ENCODE measurements at places on chromosomes 1 and 21.
A peak's percentile ranks its signal among the peaks of the same experiment; 100 is the strongest.

GRCh38 chr1:66788231-66788939 is 12.7 kb downstream of the INSL5 start:
- DNase-seq: no peak

DNA sequence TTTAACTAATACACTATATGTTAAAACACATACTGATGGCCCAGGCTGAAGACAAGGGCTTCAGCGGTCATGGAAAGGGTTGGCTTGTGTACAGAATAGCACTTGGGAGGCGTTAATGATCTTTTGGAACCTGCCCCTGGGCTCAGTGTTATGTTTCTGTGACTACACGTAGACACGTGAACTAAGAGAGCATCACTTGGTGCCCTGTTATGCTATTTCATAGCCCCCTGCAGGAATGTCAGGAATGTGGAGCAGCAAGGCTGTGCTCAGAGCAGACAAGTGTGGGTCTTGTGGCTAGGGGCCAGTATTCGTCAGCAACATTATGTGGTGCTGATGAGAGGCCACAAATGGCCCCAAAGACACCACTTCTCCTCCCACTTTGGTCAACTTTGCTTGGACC is 132.4 kb downstream of the MAP3K21 start:
- peak; percentile 76 for DNase-seq

DNA sequence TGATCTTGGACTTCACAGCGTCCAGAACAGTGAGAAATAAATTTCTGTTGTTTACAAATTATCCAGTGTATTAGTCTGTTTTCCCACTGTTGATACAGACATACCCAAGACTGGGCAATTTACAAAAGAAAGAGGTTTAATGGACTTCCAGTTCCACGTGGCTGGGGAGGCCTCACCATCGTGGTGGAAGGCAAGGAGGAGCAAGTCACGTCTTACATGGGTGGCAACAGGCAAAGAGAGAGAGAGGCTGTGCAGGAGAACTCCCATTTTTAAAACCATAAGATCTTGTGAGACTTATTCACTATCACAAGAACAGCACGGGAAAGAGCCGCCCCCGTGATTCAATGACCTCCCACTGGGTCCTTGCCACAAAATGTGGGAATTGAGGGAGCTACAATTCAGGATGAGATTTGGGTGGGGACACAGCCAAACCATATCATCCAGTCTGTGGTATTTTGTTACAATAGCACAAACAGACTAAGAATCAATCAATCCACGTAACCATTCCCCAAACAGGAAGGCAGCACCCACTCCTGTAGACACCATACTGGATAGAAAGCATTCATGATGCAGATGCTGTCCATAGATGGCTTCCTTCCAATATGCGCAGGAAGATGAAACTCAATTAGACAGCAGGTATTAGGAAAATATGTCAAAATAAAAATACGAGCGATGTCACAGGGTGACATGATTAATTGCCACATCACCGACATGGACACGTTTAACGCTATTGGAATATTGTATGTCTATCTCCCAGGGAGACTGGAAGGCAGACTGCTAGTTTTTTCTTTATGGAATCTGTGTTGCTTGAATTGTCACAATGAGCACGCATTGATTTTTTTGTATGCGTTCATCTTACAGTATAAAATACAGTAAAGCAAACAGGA is 22.8 kb downstream of the ECE1 start:
- DNase-seq: no peak

DNA sequence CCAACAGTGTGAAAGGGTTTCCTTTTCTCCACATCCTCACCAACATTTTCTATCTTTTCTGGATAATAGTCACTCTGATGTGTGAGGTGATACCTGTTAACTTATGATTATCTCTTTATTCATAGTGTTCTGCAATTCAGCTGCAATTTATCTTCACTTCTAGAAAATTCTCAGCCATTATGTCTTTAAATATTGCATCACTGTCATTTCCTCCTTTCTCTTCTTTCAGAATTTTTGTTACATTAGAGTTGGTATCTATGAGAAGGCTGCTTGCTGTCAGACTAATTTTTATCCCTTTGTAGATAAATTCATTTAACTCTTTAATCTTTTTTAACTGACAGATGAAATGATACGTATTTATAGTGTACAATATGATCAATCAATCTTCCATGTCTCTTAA is 30.5 kb upstream of the ATF3 start:
- no peak for DNase-seq

DNA sequence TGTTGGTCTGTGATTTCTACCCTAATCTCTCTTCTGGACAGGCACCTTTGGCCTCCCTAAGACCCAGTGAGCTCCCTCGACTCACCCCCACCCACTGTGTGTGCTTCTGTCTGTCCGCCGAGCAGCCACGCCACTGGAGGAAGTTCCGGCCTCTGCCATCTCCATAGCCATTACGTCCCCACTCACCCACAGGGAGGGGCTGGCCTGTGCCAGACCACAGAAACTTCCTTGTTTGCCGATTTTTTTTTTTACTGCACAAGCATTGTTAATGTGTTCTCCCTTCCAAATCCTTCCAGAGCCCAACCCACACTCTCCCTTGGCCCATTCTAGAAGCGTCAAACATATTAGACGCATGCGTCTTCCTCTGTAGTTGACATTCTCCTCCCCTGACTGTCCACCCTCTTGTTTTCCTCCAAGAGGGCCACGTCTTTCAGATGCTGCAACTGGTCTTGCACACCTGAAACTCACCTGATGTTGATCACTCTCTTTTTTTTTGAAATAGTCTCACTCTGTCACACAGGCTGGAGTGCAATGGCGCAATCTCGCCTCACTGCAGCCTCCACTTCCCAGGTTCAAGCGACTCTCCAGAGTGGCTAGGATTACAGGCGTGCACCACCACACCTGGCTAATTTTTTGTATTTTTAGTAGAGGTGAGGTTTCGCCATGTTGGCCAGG is 72.3 kb downstream of the EVA1C start:
- DNase-seq: no peak

- no peak for DNase-seq
Observed at GRCh38 chr1:52477876-52478275, 73.5 kb downstream of the PRPF38A start.

GRCh38 chr1:234067581-234068337 is 163.3 kb downstream of the SLC35F3 start:
- no peak for DNase-seq

- DNase-seq: peak; percentile 29
Observed at GRCh38 chr1:246705368-246705767, 18.8 kb upstream of the SCCPDH start.

DNA sequence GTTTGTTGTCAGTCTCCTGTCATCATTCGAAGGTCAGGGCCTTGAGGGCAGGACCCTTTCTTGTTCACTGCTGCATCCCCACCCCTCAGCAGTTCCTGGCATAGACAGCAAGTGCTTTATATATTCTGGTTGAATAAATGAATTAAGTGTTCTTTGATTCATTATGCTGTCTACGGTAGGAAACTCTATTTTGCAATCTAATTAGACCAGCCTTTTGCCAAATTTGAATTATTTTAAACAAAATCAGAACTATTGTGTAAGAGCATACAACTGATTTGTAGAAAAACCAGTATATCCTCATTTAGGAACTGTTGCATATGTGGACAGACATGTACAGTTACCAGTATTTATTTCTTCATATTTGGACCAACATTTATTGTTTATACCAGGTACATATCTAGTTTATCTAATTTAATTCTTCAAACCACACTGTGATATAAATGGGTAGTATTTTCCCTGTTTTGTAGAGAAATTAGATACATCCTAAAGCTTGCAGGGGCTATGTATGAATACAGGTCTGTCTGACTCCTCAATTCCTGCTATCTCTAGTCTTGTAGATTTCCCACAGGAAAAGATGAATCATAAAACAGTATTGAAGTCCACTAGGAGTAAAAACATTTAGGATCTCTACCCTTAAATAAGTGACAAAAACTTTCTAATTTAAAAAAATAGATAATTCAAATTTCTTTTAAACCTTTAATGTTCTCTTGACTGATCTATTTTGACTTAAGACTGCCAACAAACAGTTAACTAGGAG is 10.4 kb downstream of the MGST3 start:
- DNase-seq: no peak

DNA sequence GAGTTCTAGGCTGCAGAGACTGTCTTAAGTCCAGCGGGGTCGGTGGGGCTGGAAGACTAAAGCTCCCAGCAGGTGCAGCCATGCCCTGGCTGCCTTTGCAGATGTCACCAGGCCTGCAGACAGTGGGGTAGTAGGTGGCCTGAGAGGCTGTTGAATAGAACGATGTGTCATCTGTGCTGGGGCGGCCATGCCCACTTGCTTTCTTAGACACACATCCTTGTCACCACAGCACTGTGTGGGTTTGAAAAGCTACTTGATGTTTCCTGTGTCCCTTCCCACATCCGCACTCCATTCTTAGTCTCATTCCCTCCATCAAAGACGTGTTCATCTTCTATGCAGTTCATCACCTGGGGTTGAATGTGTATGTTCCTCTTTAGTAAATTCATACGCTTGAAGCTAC is 184.5 kb upstream of the TMEM51 start:
- no peak for DNase-seq

DNA sequence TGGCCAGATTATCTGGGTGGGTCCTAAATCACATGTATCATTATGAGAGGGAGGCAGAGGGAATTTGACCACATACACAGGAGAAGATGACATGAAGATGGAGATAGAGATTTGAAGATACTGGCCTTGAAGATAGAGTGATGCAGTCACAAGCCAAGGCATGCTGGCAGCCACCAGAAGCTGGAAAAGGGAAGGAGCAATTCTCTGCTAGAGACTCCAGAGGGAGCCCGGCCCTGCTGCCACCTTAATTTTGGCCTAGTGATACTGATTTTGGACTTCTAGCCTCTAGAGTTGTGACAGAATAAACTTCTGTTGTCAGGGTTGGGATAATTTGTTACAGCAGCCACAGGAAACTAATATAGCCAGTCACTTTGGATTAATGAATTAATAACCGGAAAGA is 2.2 kb upstream of the PRDM2 start:
- DNase-seq: no peak

DNA sequence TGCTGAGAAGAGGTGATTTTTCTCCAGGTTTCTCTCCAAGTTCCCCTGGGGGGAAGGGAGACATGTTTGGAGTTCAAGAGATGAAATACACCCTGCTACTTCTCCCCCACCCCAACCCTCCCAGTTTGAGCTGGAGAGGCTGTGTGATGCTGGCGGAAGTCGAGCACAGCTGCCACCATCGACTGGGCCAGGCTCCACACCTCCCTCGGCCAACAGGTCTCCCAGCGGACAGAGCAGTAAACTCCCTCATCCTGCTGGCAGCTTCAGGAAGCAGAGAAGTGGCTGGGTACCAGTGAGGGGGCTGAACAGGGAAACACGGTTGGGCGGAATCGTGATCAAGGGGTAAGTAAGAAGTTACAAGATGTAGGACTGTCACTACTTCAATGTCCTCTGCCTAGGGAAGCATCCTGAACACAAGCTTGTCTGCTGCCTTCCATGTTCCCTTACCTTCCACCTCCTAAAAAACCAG is 6.6 kb upstream of the NHLH1 start:
- no peak for DNase-seq

GRCh38 chr1:167533851-167534300 is 15.5 kb upstream of the CD247 start:
- DNase-seq: peak; percentile 83

GRCh38 chr1:156926175-156926574 is 5.7 kb downstream of the LRRC71 start:
- peak; percentile 75 for DNase-seq

Data from urothelium cell line (cell line).